Fibroblast of skin of left biceps (primary cell): ENCODE measurements at places on chromosomes 12 and 14.

GRCh38 chr14:75609116-75609515 lies 30.7 kb downstream of the FLVCR2 start:
- no peak for DNase-seq

DNA sequence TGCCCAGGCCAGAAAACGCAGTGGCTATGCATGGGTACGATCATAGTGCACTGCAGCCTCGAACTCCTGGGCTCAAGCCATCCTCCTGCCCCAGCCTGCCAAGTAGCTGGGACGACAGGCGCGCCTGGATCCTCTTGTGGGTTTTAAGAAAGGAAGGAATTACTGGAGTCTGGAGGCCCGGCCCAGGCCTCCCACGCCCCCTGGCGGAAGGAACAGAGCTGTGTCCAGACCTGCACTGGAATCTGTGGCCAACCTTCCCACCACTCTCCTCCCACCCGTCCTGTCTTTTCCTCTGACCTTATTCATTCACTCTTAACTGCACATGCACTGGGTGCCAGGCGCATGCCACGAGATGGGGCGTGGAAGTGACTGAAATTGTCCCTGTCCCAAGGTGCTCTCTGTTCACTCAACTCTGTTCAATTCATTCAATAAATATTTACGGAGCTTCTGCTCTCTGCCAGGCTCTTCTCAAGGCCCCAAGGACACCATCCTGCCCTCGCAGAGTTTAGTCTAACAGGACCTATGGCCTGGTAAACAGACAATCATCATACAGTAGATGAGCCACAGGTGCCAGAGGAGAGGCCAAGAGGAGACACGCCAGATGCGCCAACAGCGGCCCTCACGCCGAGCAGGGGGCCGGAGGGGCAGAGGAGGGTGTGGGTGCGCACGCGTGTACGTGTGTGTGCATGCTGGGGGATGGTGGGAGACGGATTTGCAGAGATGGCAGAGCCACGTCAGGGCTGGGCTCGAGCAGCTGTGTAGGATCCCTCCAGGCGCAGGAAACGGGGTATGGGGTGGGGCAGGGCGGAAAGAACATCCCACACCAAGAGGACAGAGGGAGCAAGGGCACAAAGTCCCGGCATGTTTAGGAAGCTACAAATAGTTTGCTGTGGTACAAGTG lies 13.7 kb upstream of the TMEM106C start:
- DNase-seq, result peak; percentile 47

DNA sequence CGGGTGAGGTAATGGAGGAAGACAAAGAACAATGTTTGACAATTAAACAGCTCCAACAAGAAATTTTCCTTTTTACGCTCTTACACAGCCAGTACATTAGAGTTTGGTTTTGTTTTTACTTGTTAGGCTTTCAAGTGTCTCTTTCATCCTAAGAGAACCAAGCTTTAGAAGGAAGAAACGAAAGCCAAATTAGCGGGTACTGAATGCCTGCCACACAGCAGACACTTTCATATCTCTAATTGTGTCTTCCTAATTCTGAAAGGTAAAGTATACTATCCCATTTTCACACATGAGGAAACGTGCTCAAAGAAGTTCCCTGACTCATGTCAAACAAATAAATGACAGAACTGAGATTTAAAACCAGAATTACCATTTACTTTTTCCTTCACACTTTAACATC lies 65.0 kb downstream of the CDK17 start:
- DNase-seq, result no peak

DNA sequence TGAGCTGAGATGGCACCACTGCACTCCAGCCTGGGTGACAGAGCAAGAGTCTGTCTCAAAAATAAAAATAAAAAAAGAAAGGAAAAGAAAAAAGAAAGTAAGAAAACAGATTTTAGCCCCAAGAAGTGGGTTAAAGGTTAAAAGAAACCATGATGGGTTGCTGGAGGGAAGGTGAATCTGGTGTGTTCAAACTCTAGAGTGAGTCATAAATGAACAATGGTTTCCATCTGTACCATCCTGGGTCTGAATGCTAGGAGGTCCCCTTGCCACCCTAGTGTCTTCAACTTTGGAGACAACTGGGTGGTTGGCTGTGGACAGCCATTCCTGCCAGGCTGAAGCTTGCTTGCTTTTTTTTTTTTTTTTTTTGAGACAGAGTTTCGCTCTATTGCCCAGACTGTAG lies 1.6 kb upstream of the RPS26 start:
- DNase-seq, result no peak

DNA sequence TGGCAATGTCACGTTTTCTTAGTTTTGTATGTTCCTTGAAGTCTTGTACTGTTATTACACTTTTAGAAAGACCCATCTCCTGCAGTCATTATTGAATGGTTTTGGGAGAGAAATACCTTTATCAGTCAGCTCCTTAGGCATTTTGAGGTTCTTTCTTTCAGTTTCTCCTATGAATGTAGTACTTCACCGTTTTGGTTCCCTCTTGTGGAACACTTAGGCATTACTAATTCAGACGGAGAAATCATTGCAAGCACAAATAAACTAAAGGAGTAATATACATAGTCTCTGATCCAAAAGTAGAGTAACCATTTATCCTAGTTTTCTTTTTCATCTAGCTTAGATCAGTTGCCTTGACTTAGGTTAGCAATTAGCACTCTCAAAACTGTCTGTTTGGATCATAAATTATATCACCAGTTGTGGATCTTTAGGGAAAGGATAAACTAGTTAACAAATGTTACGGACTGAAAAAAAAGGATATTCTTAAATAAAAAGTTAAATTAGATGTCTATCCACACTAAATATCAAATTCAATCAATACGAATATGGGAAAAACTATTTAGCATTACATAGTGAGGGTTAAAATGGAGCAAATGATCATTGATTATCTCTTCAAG lies 1538.3 kb upstream of the SEL1L start:
- peak; percentile 5 for DNase-seq

GRCh38 chr12:46187023-46187422 lies 81.8 kb downstream of the SLC38A1 start:
- peak; percentile 36 for DNase-seq

GRCh38 chr12:26828280-26829073 lies 4.5 kb downstream of the ITPR2 start:
- no peak for DNase-seq
